ENCODE measurements at places on chromosomes 13 and 19.

DNA sequence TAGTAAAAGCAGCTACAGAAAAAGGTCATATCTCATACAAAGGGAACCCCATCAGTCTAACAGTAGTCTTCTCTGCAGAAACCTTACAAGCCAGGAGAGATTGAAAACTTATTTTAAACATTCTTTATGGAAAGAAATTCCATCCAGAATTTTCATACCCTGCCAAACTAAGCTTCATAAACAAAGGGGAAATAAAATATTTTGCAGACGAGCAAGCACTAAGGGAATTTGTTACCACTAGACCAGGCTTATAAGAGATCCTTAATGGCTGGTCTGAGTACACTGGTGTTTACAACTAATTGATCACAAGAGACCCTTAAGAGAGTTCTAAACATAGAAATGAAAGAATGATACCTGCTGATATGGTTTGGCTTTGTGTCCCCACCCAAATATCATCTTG, 128.6 kb upstream of the TNFSF11 start:
- DNase-seq: no peak

DNA sequence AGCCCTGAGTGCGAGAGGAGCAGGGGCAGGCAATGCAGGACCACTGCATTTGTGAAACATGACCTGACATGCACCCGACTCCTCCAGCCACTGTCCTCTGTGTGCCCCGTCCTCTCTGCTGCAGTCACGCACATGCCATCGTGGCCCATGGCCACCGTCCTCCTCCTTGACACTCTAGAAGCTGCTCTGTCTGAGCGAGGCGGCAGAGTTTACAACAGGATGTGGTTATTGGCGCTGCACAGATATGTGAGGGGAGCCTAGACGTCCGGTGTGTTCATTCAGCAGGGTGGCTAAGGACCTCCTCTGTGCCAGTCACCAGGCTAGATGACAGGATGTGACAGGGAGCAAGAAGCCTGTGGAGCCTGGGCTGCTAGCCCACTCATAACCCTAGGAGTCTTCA, 277.8 kb downstream of the FOXO1 start:
- DNase-seq: no peak

- peak; percentile 3 for DNase-seq
These were observed at the start of gene CPT1C for GRCh38 chr19:49690656-49691242. TSS of gene CPT1C (plus strand) at chr19:49691116. CDS start at chr19:49692253, 1,137 bp downstream.

DNA sequence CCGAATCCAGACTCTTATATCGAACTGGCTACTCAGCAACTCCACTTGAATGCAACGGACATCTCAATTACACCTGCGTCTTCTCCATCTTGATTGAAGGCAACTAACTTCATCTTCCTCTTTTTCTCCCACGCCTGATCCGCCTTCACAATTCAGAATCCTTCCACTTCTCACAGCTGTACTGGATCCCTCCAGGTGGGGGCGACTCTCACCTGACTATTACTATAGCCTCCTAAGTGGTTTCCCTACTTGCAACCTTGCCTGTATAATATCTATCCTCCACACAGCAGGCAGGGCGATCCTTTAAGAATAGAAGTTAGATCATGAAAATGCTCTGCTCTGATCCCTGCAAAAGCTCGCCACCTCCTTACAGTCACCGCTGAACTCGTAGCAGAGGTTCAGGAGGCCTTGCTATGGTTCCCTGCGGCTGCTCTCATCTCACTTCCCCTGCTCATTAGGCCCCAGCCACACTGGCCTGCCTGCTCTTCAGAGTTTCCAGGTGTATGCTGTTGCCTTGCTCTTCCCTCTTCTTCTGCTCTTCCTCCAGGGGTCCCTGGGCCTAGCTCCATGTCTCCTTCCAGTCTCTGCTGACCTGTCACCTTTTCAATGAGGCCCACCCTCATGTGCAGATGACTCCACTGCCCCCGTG, 31.9 kb downstream of the RFXAP start:
- DNase-seq: no peak

DNA sequence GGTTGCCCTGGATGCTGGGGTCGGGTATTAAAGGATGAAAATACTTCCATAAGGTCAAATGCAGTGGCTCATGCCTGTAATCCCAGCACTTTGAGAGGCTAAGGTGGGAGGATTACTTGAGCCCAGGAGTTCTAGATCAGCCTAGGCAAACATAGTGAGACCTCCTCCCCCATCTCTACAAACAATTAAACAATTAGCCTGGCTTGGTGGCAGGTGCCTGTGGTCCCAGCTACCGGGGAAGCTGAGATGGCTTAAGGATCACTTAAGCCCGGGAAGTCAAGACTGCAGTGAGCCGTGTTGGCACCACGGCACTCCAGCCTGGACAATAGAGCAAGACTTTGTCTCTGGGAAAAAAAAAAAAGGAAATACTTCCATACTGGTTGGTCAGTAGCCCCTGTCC, 1.5 kb downstream of the KLK11 start:
- DNase-seq: no peak

- peak; percentile 26 for DNase-seq
These were observed 349.1 kb downstream of the LIG4 start for GRCh38 chr13:107866032-107866940.

- DNase-seq: no peak
These were observed 69.7 kb upstream of the C13orf46 start for GRCh38 chr13:114043421-114044053.

DNA sequence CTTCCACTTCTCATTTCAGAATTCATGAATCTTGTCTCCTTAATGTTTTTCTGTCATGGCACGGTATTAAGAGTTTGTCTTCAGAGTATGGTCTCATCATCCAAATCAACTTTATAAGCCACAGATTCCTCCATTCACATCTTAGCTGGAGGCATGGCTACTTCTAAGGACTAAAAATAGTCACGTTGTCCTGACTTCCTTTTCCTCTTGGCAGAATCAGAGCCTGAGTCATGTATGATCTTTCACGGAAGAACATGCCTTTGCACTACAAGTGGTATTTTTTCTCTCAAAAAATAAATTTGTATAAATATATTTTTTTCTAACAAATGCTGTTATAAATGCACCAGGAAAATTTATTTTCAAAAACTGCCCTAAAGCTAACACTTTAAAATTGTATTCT, 71.4 kb downstream of the ALOX5AP start:
- DNase-seq: peak; percentile 42

DNA sequence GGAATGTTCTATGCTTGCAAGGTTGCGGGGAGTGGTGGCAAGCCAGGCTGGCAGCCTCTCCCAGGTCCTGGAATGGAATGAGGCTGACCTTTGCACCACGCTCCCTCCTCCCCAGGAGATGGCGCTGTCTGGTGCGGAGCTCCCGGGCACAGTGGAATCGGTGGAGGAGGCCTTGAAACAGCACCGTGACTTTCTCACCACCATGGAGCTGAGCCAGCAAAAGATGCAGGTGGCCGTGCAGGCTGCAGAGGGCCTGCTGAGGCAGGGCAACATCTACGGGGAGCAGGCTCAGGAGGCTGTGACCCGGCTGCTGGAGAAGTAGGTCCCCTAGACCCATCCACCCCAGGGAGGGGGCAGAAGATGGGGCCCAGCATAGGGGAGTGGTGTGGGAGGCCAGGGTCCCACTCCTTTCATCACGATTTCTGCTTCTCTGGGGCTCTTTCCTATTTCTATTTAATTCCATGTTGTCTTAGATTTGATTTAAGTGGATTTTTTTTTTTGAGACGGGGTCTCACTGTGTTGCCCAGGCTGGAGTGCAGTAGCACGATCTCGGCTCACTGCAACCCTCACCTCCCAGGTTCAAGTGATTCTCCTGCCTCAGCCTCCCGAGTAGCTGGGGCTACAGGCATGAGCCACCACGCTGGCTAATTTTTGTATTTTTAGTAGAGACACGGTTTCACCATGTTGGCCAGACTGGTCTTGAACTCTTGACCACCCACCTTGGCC, 53.2 kb upstream of the SHKBP1 start:
- peak; percentile 42 for DNase-seq

DNA sequence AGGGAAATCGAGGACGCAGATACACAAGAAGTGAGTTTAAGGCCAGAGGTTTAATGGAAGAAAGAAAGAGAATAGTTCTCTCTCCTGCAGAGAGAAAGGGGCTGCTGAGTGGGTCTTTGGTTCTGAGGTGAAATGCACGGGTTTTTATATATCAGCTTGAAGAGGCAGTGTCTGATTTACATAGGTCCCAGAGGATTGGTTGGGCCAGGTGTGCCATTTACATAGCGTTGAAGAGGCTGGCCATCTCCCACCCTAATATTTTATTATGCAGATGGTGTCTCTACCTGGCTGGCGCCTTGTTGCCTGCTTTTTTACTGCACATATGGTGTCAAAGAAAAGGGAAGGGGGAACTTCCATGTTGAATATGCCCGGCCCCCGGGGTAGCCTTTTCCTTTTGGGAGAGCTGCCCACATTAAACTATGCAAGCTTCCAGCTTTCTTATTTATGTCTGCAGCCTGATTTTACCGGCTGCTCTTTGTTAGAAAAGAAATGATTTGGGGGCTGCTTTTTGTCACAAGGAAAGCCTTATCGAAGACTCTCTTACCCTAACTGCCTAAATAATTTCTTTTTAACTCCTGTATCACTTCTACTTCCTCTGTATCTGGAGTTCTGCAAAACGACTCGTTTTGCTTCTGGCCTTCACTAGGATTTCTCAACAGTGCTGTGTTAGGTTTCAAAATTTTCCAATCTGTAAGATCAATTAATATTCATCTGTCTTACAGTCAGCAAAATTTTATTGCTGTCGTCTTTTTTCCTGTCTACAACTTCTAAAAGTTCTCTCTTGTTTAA, 268.5 kb downstream of the B3GLCT start:
- no peak for DNase-seq

DNA sequence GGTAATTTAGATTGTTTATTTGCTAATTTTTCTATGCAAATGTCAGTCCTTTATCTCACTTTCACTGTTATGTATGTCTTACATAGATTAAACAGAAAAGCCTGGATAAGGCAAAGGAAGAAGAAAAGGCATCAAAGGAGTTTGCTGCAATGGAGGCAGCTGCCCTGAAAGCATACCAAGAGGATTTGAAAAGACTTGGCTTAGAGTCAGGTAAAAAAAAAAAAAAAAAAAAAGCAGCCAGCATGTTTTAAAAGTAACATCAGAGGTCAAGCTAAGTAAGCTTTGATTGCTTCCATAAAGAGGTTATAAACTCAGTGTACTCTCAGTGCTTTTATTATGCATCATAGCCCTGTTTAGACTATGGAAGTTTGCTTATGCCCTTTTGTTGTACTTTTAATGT, 3.8 kb downstream of the WBP4 start:
- no peak for DNase-seq

All from kidney glomerular epithelial cell (primary cell).